ENCODE measurements at places on chromosomes 12 and 14.

- DNase-seq = no peak
These were observed 95.5 kb upstream of the PDE3A start for GRCh38 chr12:20272801-20273200.

- DNase-seq = peak; percentile 18
These were observed 34.7 kb downstream of the APPL2 start for GRCh38 chr12:105201299-105201698.

DNA sequence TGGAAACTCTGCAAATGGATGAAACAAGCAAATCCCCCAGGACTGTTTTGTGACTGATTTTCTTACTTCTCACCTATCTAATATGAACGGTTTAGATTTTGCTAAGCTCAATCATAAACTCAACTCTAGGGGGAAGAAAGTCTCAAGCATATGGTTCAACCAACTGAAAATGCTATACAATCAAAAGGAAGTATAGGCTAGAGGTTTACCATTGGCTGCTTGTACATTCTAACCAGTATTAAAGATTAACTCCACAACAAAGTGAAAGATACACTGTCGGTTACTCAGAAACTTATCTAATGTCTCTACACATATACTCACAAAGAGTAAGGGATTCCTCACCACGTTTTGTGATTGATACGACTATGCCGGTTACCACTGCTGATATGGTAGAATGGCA, 281.8 kb upstream of the SOX5 start:
- DNase-seq = no peak

DNA sequence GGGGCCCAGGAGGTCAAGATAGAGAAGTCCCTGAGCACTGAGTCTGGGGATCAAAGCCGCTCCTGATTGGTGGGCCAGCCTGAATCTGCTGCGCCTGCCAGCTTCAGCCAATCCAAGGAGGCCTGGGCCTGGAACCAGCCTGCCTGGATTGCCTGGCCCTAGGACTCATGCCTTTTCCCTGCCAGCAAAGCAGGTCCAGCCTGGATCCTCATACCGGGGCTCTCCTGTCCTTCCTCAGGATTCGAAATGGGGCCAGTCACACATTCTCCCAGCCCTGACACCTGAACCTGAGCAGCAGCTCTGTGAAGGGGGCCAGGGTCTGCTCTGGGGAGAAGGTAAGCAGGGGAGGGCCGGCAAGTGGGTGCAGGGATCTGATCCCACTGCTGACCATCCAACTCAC, 81.9 kb downstream of the NINJ2 start:
- no peak for DNase-seq

- DNase-seq = no peak
These were observed 80.9 kb downstream of the SLC4A8 start for GRCh38 chr12:51505360-51506105.

DNA sequence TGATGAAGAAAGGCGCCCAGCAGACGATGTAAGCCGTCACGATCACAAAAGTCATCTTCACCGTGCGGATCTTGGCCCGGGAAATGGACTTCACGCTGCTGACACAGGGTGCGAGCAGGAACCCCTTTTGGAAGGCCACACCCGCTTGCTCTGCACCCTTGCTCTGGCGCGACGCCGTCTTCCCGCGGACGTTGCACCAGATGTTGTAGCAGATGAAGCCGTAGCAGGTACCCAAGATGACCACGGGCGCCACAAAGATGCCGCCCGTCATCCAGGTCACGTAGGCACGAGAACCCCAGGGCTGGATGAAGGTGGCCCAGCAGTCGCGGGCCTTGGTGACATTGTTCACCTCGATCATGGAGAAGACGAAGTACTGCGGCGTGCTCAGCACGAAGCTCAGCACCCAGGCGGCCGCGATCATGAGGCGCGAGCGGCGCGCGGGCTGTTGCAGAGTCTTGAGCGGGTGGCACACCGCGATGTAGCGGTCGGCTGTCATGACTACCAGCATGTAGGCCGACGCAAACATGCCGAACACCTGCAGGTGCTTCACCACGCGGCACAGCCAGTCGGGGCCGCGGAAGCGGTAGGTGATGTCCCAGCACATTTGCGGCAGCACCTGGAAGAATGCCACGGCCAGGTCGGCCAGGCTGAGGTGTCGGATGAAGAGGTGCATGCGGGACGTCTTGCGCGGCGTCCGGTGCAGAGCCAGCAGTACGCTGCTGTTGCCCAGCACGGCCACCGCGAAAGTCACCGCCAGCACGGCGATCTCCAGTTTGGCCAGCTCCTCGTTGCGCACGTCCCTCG, 890 bp downstream of the AVPR1A start:
- DNase-seq = no peak

DNA sequence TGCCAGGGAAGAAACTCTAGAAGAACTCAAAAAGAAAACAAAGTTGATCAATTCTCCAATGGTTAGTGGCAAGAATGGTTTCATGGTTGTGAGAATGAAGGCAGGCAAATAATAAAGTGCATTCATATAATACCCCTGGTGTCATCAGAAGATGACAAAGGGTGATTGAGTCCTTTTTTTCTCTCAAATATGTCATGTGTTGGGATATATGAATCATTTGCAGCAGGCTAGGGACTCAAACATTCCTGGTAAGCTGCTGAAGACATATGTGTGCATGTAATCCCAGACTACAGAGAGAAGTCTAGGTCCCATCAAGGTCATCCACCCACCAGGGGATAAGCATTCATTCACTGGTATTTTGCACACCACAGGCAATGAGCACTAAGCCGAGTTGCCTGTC, 82.4 kb upstream of the MYF6 start:
- DNase-seq = no peak

Measured in hippocampal formation (tissue), 2 donors.